AG09319 (cell line): ENCODE measurements at places on chromosomes 12 and 14.
A peak's percentile ranks its signal among the peaks of the same experiment; 100 is the strongest.

DNA sequence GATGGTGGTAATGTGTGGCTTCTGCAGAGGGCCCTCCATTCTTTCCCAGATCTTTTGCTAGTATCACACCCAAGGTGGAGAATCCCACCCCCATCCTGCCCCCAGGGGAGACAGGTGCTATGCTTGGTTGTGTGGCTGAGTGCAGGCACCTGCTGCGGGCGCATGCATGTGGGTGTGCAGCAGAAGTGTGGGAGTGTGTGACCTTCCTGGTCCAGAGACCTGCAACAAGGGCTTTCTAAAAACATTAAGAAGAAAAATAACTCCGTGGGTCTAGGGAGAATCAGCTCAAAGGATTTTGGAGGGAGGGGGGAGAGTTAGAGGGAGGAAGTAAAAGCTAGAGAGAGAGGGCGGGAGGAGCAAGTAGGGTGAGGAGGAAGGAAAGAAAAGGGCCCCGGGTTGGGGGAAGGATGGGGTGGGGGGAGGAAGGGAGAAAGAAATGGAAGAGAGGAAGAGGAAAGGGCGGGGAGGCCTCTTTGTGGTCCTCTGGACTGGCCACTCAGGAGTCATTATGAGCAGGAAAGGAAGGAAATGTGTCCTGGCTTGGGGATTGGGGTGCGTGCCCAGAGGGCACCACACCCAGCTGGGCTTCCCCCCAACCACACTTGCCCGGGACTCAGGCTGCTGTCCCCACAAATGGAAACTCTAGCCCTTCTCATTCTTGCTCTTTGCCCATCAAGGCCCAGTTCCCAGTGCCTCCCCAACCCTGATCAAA lies 3.1 kb upstream of the FIGNL2 start:
- no peak for DNase-seq

GRCh38 chr14:65195042-65195719 lies 92.9 kb upstream of the MAX start:
- DNase-seq: no peak

DNA sequence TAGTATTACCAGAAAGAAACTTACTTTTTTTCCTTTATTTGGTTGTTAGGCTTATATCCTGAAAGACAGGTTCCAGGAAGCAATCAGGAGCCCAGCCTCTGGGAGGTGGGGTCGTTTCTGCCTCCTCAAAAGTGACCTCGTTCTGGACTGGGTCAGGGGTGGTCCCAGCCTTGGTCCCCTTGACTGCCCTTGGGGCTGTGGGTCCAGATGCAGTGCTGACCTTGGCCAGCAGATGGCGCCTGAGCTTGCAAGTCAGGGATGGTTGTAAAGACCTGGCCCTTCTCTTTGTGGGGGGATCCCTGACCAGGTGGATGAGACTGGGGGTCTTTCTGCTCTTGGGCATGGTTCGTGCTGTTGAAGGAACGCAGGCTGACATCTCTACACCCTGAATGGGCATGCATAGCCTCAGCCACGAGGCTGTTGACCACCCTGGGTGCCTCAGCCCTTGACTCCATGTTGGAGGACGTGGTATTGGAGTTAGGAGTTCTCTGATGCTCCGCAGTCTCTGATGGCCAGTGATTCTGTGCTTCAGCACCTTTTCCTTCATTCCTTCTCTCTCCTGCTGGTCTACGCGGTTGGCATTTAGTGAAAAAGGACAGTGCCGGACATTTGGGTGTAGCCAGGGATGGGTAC lies 62.4 kb downstream of the ADCK1 start:
- DNase-seq: peak; percentile 22

DNA sequence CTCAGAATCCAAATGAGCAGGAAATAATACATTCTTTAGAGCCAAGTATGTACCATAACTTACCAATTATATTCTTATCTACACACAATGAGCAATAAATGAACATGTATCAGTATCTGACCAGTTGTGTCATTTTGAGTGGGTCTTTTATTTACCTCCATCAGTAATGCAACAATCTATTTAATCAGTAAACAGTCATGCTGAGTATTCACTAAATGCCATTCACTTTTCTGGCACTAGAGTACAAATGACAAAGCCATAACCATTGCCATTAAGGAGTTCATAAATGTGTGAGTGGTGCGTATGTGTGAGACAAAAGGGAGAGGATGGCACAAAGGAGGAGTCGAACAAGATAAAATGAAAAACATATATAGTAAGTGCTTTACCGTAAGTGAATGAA lies 1.5 kb upstream of the STRAP start:
- no peak for DNase-seq

- DNase-seq: no peak
Measured at GRCh38 chr12:77325511-77326236, 260.3 kb upstream of the E2F7 start.

- DNase-seq: no peak
Measured at GRCh38 chr12:49869816-49870500, 27.1 kb upstream of the BCDIN3D start.

DNA sequence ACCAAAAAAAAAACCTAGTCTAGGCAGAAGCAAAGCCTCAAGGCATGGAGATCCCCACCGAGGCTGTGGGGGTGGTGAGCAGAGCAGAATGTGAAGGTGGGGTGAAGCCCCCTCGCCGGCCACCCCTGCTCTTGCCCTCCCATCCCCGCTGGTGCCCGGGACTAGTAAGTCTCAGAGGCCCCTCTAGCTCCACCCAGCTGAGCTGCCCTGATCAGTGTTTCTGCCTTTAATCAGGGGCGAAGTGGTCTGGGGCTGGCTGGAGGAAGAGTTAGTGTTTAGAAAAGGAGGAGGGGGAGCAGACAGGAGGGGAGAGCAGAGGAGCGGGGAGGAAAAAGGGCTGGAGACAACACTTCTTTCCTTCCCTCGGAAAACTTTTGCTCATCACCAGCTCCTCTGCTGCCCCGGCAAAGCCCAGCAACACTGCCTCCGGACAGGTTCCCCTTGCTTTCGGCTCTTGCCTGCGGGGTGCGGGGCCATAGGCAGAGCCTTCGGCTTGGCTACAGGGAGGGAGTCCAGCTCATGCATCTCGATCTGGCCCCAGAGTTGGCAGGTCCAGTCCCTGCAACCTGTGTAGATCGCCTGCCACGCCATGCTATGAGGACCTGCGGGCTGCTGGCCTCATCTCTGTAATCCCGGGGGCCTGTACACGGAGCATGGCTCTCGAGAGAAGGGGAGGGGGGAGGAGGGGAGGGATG lies 3.4 kb upstream of the DLK1 start:
- DNase-seq: no peak

GRCh38 chr12:101076921-101077320 lies 133.1 kb downstream of the SLC5A8 start:
- DNase-seq: no peak

DNA sequence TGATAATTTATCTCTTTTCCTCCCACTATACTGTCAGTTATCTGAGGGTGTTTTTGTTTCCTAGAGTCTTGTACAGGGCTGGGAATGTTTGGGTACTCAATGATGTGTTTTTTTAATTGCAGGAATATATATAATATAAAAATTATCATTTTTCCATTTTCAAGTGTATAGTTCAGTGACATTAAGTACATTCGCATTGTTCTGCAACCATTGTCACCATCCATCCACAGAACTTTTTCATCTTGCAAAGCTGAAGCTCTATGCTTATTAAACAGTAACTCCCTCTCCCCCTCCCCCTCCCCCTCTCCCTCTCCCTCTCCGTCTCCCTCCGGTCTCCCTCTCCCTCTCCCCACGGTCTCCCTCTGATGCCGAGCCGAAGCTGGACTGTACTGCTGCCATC lies 93.0 kb upstream of the MANSC4 start:
- no peak for DNase-seq

DNA sequence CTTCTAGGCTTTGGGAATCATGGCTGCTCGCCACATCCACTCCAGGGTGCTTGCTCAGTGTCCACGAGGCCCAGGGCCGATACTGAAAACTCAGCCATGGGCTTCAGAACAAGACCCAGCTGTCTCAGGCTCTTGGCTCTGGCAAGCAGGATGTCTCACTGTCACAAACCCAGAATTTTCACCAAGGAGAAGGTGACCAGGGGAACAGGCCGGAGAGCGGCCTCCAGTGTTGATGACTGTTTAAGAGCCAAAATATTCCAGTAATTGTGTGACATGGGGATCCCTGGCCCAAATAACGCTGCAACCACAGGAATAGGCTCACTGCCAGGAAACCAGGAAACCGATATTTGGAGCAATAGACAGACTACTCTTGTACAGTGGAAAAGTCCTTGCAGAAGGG lies 9.8 kb upstream of the SERPINA5 start:
- DNase-seq: no peak

- no peak for DNase-seq
Measured at GRCh38 chr14:100389497-100390104, 66.5 kb downstream of the SLC25A47 start.

DNA sequence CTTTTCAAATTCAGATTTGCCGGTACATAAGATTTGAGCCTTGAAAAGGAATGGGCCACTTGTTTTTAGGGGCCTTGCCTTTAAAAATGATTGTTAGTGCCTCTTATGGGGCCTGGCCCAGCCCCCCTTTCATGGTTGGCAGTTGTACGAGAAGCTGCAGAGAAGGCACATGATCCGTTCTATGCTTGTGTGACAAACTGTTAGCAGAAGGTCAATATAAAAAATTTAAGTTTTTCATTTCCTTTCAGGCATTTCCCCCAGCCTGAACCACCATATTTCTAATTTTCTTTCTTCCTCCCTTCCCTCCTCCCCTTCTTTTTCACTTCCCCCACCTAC lies 119.1 kb downstream of the PLXNC1 start:
- no peak for DNase-seq

- no peak for DNase-seq
Measured at GRCh38 chr12:127431177-127431576, 835.8 kb upstream of the TMEM132C start.

DNA sequence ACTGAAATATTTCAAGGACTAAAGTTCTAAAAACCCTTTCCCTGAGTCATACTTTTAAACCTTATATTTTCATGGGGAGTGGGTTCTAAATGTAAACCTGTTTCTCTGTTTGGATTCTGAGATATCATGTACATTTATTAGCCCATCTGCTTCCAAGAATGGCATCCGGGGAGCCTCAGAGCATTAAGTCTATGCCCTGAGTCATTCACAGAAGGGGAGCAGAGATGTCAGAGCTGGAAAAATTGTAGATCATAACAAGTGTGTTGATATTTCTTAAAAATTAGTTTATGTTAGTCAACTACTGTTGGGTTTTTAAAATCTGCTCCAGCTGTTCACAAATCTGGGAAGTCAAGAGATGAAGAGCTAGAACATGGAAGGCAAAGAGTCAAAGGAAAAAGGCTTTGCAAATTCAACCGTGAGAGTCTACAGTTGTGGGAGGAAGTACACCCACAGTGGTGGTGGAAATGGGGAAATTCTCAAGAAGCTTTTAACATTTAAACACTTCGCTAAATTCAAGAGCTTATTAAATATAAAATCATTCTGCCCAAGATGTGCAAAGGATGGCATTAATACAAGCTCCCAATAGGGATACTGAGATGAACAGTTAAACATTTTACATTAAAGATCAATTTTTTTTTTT lies 70.5 kb upstream of the FLRT2 start:
- no peak for DNase-seq

- no peak for DNase-seq
Measured at GRCh38 chr12:32897281-32897610, 669 bp upstream of the PKP2 start.

DNA sequence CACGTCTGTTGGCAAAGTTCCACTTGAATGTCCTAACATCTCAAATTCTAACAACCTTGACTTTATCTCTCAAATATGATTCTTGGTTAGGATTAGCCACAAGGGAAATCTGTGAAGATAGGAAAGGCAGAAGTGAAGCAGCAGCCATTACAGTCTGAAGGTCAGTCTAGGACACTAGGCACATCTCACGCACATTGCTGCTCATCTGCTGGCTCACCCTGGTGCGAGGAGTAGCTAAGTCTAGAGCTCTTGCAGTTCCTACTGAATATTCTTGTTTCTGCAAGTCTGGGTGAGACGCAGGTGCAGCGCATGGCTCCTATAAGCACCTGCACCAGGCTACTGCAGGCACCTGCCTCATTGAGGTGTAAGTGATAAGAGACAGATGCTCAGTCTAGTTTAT lies 6.4 kb upstream of the SLC25A3 start:
- no peak for DNase-seq

DNA sequence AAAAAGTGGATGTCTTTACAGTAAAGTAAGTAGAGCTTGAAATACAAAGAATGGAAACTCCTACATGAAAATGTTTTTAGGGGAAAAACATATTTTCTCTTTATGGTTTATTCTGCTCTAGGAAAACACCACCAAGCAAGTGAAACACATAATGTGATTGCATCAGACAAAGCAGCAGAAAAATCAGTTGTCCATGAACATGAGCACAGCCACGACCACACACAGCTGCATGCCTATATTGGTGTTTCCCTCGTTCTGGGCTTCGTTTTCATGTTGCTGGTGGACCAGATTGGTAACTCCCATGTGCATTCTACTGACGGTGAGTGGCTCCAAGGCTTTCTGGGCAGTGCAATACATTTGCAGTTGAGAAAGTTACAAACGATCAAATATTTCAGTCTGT lies 42.6 kb upstream of the PLEKHD1 start:
- DNase-seq: no peak

DNA sequence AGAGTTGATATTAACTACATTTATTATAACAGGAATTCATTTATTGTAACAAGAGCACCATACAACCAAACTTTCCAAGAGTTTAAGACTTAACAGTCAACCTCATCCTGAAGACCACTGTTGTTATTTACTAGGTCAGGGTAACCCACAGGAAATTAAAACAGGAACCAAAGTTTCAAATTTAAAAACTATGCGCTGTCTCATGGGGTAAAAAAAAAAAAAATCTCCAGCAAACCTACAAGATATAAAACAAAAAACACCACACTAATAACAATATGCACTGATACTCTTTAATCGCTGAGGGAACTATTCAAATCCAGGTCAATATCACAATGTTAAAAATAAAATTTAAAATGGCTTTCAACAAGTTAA lies 44.5 kb downstream of the FOXN3 start:
- no peak for DNase-seq

- DNase-seq: no peak
Measured at GRCh38 chr14:50577982-50578381, 18.0 kb downstream of the ATL1 start.

- DNase-seq: no peak
Measured at GRCh38 chr12:125129591-125130255, 64.5 kb downstream of the AACS start.

DNA sequence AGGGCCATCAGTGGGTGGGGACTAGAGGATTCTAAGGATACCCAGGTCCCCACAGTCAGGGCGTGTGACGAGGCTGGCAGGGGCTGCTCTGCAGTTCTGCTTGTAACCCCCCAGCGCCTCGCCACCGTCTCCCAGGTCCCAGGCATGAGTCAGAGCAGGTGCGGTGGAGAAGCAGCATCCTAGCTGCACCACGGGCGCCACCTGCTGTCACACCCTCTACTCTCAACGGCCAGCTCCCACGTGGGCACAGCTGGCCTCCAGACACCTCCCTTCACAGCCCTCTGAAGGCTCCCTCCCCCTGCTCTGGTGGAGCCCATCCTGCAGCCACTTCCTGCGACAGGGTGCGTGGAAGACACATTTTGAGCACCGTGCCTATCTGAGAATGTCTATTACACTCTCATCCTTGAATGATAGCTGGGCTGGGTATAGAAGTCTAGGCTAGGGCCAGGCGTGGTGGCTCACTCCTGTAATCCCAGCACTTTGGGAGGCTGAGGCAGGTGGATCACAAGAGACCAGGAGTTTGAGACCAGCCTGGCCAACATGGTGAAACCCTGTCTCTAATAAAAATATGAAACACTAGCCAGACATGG lies 6.9 kb upstream of the NUDT14 start:
- DNase-seq: no peak

- no peak for DNase-seq
Measured at GRCh38 chr12:24363177-24363754, 413.8 kb upstream of the SOX5 start.

- no peak for DNase-seq
Measured at GRCh38 chr12:54160089-54160488, 28.7 kb downstream of the SMUG1 start.

- DNase-seq: no peak
Measured at GRCh38 chr12:57205186-57205585, 11.4 kb upstream of the NXPH4 start.
